GM04504 (cell line): ENCODE measurements at places on chromosomes 1 and 21.

DNA sequence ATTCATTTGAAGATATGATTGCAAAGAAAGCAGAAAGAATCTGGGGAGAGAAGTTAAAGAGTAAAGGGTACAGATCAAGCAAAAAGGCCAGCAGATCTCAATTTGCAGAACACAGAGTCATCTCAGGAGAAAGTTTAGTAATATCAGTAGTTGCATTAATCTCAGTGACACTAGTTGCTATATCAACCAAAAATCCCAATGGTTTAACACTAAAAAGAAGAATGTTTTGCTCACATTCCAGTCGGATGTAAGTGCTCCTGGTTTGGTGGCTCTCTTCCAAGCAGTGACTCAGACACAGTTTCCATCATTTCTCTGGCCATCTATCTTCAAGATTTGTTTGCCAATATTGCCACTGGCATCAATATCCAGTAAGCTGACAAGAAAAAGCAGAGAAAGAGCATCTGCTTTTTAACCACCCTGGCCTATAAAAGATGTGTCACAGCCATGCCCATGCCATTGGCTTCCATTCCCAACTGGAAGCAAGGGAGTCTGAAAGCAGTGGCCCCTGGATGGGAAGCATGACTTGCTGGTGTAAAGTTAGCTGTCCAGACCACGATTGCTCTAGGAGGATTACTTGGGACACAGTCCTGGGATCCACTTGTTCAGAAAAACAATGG lies 45.5 kb upstream of the AIM2 start:
- DNase-seq = peak; percentile 38

- DNase-seq = no peak
Observed at GRCh38 chr1:80837066-80837465, 963.7 kb upstream of the ADGRL2 start.

DNA sequence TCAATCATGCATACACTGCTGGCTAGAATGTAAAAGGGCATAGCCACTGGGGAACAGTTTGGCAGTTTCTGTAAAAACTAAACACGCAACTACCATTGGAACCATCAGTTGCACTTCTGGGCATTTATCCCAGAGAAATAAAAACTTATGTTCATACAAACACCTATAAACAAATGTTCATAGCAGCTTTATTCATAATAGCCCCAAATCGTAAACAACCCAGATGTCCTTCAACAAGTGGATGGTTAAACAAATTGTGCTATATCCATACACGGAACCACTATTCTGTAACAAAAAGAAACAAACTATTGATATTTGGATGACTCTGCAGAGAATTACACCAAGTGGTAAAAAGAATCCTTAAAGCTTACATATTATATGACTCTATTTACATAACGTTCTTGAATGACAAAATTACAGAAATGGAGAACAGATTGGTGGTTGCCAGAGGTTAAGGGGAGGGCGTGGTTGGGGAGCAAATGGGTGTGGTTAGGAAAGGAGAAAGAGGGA lies 22.8 kb downstream of the LACTBL1 start:
- DNase-seq = peak; percentile 31

DNA sequence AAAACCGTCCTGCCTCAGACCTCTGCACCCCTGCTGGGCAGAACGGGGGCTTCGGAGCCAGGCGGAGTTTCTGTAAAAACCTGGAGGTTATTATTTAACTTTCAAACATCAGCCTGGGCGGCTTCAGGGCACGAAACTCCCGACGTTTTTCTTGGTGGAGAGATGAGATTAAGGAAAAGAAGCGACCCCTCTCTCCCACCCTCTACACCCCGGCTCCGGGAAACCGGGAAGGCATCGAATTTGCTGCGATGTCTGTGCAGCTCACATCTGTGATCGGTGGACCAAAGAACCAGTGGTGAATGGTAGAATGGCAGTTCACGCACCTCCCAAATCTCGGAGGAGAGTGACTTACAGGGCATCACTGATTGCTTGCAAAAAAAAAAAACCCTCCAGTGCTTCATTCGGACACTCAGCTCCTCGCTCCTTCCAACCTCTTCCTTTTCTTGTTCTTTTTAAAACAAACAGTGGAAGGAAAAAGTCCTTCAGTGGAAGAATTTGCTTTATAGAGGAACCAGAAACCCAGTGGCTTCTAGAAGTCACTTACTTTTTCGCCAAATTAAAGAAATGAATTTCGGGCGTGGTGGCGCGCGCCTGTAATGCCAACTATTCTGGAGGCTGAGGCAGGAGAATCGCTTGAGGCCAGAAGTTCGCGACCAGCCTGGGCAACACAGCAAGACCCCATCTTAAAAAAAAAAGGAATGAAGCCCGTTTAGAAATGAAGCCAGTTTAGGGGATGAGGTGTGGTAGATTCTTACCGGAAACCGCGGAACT lies 884 bp downstream of the PHACTR4 start:
- no peak for DNase-seq
